ENCODE measurements at places on chromosomes 2 and 18. TPM values are rescaled to one million over a fixed set of nuclear protein-coding genes. Genes with fewer than 3 reads are reported as not detected.

ICA1L gene
- 5.3 TPM for total RNA-seq

REG3G gene
- not detected for total RNA-seq

ELOA2 gene
- not detected for total RNA-seq

PROM2 gene
- 0.39 TPM for total RNA-seq

ADI1 gene
- total RNA-seq: 63.6 TPM

RFTN2 gene
- 6.8 TPM for total RNA-seq

STPG4 gene
- total RNA-seq: not detected

EHD3 gene
- total RNA-seq: 2.4 TPM

SGPP2 gene
- total RNA-seq: not detected

C2orf66 gene
- 0.26 TPM for total RNA-seq

DSC3 gene
- 0.22 TPM for total RNA-seq

OSR1 gene
- 41.6 TPM for total RNA-seq

GALNT3 gene
- 1.1 TPM for total RNA-seq

CYP27C1 gene
- total RNA-seq: 1.1 TPM

AOX1 gene
- 220 TPM for total RNA-seq

NEU4 gene
- total RNA-seq: 1.1 TPM

CCBE1 gene
- total RNA-seq: 2.3 TPM

UGT1A5 gene
- total RNA-seq: not detected

PSMG2 gene
- 73.0 TPM for total RNA-seq

RESP18 gene
- not detected for total RNA-seq

IMPA2 gene
- 31.8 TPM for total RNA-seq

BCL2 gene
- 58.7 TPM for total RNA-seq

Data from mesenteric fat pad (tissue), 1 donor.